ENCODE measurements at places on chromosomes 3 and 15.

GRCh38 chr3:170055209-170055608, 17.4 kb downstream of the GPR160 start:
- no peak for DNase-seq

GRCh38 chr15:70017801-70018200, 79.9 kb downstream of the TLE3 start:
- DNase-seq = no peak

GRCh38 chr15:87557881-87558280, 698.7 kb downstream of the NTRK3 start:
- DNase-seq = no peak

DNA sequence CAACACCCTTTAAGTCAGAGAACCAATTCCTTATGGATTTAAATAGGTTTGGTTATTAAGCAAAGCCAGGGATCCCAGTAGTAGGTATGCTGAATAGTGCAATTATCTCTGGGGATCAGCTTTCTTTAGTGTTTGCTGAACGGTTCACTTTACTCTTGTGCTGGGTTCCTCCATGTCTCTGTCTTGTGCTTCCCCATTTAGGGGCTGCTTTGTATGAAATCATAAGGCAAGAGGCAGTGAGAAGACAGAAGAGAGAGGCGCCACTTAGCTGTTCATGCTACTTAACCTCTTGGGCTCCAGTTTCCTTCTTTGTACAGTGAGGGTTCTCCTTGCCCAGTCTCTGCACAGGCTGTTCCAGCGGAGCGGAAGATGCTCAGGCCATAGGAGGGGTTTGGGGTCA, 3.5 kb downstream of the ST6GAL1 start:
- no peak for DNase-seq

DNA sequence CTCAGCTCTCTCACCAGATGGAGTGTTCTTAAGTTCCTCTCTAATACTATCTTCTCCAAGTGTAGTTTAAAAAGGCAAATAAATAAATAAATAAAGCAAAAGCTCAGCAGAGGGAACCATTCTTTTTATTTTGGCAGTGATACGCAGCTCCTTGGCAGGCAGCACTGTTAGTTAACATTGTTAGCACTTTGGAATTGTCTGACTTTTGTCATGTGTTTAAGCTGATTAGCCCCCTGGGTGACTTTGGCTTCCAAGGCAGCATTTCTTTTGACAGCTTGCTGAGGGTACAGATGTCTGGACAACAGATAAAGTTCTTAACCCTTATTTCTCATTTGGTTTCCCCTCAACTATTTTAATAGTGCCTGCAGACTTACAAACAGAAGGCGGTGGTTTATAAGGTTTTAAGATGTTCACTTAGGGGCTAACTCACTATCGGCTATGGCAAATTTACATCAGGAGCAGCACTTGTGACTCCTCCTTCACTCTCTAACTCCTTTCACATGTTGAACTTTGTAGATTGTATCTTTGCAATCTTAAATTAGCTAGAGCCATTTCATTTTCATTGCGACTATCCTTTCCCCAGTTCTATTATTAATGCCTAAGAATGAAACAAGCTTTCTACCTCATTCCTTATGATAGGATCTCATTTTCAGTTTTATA, 213.4 kb downstream of the ZBBX start:
- DNase-seq = peak; percentile 93

DNA sequence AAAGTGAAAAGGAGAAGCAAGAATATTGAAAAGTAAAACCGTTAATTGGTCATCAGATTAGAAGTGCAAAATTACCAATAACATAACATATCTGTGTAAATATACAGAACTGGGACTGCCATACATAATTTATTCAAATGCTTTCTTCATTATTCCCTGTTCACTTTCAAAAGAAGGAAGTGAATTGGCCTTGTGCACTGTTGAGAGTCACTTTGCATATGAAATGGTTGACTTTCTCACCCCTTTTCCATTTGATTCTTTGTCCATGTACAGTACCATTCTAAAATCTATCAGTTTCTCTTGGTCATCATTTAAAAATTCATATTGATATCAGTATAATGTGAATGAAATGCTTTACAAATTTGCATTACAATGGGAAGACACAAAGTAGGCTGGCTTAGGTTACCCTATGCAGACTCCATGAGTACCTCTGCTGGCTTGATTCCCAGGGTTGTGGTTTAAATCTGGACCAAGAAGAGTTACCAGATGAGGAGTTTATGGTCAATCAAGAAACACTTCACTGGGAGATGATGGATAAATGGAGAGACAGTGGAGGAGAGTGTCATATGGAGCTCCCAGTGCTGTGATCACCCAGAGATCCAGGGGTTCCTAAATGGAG, 210.9 kb upstream of the TOPAZ1 start:
- DNase-seq = no peak

GRCh38 chr3:15690748-15691147, 89.2 kb downstream of the BTD start:
- DNase-seq = no peak

DNA sequence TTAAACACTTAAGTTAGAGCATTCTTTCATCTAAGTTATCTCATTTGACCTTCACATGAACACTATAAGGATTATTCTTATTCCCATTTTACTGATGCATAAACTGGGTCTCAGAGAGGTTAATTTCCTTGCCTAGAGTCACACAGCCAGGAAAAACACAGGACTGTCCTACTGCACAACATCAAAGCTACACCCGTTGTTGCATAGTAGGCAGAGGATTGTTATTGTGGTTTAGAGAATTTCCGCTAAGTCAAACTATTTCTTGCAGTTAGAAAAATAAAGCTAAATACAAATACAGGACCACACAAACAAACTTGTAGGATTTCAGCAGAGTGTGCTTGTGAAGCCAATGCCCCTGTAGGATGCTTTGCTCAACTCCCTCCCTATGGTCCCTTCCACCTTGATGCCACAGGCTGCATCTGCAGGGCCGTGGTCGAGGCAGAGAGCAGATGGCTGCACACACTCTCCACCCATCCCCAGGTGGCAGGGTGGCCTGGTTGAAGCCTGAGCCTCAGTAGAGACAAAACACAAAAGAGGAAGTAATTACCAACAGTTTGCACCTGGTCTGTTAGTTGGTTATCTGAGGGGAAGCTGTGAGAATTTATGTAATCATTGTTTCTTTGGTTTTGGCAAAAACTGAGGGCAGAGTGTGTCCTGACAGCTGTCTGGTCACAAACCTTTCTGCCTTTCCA, 41.1 kb upstream of the SKOR1 start:
- DNase-seq = peak; percentile 34

GRCh38 chr15:59833366-59833765, 144.2 kb upstream of the BNIP2 start:
- no peak for DNase-seq

GRCh38 chr3:128505771-128506170, 12.8 kb upstream of the GATA2 start:
- no peak for DNase-seq

DNA sequence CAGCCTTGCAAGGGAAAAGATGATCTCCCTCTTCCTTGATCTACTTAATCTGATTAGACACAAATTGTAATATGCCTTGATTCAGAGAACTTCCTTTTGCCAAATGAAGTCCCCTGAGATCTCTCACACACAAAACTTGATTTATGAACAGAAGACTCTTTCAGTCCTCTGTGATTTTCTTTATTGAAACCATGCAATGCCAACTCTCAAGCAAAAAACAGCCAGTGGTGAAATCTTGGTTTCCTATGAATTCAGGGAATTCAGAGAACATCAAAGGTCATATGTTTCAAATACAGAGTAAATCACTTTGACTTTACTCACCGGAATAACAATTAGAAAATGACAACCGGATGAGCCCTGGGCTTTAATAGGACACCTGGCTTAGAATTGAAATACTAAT, 211.7 kb downstream of the ABHD5 start:
- DNase-seq = peak; percentile 3

DNA sequence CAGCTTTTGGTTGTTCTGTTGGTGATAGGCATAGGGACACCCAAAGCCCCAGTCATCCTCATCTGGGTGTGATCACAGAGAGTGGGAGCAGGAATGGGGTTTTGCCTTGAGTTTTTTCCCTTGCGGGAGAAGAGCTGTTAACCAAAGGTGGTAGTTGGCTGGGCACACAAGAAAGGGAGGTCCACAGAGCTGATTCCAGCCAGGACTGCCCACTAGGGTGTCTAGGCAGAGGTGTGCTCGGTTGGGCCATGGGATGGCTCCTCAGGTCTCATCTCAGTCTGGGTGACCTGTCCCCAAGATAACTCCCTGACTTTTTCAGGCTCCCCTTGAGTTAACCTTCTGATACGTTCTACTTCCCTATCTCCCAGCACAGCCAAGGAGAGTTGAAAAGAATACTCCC, 134.8 kb downstream of the PDE8A start:
- DNase-seq = no peak

DNA sequence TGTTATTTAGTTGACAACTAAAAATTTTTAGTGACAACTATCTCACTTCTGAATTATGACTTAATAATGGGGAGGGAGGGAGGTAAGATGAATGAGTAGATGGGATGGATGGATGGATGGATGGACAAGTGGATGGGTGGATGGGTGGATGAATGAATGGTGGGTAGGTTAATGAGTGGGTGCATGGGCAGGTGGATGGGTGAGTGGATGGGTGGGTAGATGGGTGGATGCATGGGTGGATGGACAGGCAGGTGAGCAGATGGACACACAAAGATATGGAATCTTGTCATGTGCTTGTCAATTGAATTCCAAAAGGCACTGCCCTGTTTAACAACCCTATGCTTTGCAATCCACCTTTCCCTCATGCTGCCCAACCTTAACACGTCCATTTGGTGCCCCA, 41.5 kb downstream of the KLHL25 start:
- DNase-seq = no peak

DNA sequence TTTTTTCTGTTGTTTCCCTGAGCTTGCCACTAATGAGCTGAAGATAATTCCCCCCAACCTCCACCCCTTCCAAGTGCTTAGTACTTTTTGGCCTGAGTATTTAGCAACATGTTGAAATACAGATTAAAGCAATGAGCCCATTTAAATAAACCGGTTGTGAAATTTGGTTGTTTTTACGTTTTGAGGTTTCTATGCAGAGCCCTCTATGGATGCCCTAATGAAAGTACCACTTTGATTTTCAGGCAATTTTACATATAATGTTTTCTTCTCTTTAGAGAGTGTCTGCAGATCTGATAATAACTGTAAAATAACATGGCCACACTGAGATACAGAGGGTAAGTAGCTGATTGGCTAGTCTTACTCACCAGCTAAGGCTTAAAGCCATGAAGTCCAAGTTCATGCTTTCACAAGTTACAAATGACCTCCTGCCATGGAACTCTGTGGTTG, 139.4 kb upstream of the SLC7A14 start:
- DNase-seq = peak; percentile 68

- no peak for DNase-seq
Measured at GRCh38 chr15:63044077-63044644, 1.6 kb downstream of the TPM1 start.

DNA sequence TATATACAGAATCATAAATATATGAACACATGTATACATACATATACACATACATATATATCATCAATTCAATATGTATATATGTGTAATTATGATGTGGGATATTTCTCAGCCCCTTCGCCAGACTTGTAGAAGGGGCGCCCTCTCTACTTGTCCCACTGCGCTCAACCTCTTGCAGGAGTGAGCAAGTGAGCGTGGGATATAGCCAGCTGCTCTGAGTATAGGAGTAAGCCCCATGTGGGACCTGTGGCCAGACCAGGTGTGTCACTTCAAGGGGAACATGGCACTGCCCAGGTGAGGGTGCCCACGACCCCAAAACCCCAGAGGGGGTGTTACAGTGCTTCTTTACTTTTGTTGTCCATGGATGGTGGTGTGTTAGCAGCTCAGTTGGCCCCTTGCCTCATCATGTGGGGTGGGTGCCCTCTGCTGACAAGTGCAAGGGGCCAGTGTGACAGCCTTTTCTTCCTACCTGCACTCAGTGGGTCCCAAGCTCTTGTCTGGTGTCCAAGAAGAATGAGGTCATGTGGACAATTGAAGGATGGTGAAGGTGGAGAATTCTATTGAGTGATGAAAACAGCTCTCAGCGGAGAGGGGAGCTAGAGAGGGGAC, 304.1 kb downstream of the UNC13C start:
- no peak for DNase-seq

DNA sequence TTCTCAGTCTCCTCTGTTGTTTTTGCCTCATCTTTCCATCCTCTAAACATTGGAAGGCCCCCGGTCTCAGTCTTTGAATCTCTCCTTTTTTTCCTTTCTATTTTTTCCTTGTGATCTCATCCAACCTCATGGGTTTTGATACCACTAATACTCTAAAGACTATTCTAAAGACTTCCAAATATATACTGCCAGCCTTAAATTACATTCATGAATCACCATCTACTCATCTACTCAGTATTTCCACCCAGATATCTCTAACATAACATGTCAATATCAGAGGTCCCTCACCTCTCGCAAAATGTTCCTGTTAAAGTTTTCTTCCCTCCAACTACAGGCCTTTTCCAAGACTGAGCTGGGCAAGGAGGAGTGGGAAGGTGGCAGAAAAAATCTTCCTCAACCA, 282.5 kb upstream of the TTC14 start:
- DNase-seq = no peak

DNA sequence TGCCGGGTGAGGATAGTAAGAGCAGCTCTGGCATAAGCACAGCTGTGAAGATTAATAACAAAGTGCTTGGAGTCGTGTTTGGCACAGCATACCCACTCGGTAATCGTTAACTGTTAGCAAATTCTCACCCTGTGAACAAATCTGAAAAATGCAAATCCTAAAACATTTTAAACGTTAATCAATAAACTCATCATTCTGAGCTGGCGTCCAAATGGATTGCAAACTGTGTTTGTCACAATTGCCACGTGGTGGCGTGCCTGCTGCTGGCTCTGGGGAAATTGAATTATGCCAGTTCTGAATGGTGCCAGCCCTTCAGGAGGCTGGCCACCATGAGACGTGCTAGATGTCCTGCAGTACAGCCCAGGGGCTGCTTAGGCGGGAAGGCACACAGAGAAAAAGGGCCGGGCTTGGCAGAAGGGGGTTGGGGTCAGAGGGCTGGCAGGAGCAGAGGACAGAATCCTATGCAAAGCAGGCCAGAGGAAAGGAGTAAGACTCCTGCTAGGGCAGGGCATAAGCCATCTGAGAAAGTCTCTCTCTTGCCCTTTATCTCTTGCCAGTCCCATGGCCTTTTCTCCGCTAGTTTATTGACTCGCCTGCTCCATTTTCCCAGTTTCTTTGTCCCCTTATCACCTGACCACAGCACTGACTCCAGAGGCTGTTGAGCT, 22.1 kb upstream of the POLG start:
- peak; percentile 48 for DNase-seq

GRCh38 chr3:36408146-36408545, 27.8 kb downstream of the STAC start:
- peak; percentile 18 for DNase-seq

Measured in NCI-H82 (cell line).